CD4-positive, alpha-beta T cell treated with Interleukin-2 at 100 ng/mL for 4 hours (primary cell): ENCODE measurements at places on chromosomes 7 and 10.

DNA sequence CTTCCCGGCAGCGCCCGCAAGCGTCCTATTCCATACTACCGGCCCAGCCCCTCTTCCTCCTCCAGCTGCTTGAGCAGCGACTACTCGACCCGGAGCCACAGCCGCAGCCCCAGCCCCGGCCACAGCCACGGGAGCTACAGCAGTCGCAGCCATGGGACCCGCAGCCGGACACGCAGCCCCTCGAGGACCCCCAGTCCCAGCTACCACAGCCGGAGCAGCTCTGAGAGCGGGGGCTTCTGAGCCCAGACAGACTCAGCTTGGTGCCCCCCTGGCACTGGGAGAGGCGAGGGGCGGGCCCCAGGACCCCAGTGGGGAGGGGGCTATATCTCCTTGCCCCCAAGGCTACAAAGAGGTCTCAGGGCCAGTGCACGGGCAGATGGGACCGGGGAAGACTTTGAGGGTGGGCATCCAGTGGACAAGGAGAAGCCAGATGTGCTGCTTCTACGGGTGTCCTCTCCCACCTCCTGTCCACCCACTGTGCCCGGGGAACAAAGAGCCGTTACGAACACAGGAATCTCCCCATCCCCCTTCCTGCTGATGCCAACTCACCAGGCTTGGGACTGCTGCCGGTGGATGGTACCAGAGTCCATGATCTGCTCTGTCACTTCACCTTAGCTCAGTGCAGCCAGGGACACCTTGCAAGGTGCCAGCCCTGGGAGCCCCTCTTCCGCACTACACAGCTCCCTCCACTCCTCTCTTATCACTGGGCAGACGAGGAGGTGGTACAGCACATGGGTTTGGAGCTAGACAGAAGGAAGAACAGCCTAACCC is 16.7 kb upstream of the HSPB1 start:
- DNase-seq, result no peak

GRCh38 chr7:90715067-90715466 is 118.9 kb downstream of the CDK14 start:
- DNase-seq, result no peak

- DNase-seq, result no peak
Observed at GRCh38 chr7:157427811-157428553, 91.2 kb downstream of the DNAJB6 start.

- no peak for DNase-seq
Observed at GRCh38 chr7:109986701-109987100, 1104.2 kb upstream of the LRRN3 start.

GRCh38 chr7:3639253-3639652 is 338.2 kb downstream of the SDK1 start:
- DNase-seq, result no peak

DNA sequence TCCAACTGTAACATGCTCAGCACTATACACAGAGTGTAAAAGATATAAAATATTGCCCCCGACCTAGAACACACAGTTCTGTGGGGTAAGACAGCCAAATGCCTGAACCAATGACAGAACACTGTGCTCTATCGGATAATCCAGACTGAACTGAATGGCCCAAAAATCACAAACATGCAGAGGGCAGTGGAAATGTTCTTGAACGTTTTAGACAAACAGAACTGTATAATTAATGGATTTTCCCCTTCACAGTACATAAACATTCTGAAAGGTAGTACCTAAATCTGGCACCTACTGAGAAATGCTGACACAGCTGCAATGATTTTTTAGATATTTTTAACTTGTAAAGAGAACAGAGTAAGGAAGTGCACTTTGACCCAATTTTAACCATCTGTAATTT is 33.4 kb downstream of the PARD3 start:
- DNase-seq, result no peak

GRCh38 chr10:123621492-123621891 is 44.7 kb upstream of the GPR26 start:
- no peak for DNase-seq

DNA sequence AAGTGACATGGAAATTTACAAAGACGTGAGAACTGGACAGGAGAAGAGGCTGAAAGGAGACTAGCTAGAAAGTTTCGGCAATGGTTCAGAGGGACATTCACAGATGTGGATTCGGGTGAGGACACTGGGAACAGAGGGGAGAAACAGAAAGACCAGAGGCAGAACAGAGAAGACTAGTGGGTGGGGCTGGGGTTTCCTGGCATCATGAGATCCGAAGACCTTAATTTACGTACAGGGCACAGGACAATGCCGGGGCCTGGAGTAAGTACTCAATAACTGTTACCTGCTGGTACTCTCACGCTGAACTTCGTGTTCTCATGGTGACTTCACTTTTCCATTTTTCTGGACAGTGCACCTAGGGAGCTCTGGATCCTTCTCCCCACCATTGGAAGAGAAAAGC is 53.5 kb downstream of the VOPP1 start:
- DNase-seq, result no peak

DNA sequence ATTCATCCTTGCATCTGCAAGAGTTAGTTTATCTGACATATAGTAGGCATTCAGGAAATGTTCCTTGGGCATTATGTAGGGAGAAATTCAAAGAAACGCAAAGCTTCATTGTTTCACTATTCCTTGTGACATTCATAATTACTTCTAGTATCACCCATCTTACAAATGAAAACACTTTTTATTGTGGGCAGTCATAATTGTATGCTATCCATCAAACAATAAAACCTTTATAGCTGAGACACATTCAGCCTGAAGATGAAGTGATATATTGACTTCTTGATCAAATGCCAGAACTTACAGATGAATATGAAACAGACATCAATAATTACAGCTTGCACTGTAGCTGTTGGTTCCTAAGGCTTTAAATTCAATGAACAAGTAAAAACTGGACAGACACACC is 36.4 kb downstream of the FAM204A start:
- DNase-seq, result no peak

GRCh38 chr10:92149261-92149660 is 141.6 kb downstream of the CPEB3 start:
- no peak for DNase-seq

DNA sequence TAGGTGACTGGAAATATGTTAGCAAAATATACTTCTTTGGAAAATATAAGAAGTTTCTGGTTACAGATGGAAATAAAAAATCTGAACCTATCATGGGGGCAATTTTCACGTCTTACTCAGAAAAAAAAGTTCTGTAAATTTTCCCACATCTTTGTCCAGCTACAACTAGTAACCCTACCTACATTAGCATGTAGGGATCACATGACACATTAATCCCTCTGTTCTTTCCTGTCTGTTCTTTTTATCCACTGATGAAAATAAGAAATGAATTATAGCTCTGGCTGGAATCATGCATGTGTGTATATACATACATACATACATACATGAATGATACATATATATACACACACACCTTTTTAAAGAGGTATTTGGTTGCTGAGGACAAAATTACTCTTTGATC is 3.6 kb upstream of the FAM53B start:
- DNase-seq, result no peak

- DNase-seq, result no peak
Observed at GRCh38 chr10:32959006-32959920, 1.2 kb upstream of the ITGB1 start.

GRCh38 chr7:93949423-93949822 is 27.9 kb downstream of the GNG11 start:
- no peak for DNase-seq

- no peak for DNase-seq
Observed at GRCh38 chr10:124865676-124866075, 64.1 kb downstream of the ABRAXAS2 start.

DNA sequence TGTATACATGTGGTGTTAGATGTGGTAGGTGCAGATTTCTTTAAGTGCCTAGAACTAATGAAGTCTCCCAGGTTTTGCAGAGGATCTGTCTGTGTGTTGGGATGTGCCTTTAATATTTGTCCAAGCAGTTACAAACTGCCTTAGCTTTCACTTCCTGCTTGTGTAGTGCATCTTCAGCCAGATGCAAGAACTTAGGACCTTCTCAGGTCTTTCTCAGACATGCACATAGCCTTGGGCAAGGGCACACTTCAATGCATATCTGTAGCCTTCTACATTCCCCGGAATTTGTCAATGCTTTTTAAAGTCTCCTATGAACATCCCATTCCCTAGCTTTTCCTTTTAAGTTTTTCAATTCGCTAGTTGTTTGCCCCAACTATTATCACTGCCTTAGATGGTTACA is 47.2 kb upstream of the SLC39A12 start:
- no peak for DNase-seq

DNA sequence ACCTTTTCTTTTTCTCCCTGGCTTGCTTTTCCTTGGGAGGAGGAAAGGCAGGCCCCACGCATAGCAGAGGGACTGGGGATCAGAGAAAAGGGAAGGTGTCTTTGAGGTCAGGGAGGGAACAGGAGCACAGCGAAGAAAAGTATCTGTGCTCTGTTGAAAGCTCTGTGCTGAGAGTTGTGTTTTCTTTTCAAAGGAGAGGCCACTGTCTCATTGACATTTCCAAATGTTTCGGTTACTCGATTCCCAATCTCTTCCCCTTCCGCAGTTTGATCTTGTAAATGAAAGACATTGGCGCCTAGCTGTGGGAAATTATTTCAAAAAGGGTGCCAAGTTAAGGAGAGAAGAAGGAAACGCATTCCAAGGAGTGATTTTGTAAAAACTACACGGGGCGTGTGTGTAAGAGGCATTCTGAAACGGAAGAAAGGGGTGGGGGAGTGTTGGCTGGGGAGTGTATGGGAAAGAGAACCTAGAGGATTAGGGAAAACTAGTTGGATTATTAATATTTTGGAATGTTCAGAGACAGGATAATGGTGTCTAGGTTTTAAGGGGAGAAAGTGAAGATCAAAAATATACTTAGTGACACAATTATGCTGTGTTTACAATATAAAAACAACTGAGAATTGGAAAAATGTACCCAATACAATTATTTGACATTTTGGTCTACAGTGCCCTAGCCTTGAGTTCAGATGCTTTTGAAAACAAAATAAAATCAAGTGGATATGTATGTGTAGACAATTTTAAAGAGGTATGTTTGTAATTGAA is 708 bp downstream of the KLHDC10 start:
- DNase-seq, result no peak

DNA sequence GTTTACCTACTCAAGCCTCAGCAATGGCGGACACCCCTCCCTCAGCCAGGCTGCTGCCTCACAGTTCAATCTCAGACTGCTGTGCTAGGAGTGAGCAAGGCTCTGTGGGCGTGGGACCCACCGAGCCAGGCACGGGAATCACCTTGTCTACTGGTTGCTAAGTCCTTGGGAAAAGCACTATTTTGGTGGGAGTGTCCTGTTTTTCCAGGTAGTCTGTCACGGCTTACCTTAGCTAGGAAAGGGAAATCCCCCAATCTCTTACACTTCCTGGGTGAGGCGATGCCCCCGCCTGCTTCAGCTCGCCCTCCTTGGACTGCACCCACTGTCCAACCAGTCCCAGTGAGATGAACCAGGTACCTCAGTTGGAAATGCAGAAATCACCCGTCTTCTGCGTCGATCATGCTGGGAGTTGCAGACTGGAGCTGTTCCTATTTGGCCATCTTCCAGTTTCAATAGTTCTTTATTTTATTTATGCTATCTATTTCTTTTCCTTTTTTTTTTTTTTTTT is at the start of gene HYAL4:
Gene HYAL4, plus strand, starts transcription at position 458 of the 508 bp plus-strand sequence. CDS start 23,105 bp downstream, outside the sequence.
- DNase-seq, result no peak

GRCh38 chr10:52729271-52730104 is 43.1 kb downstream of the MBL2 start:
- no peak for DNase-seq

DNA sequence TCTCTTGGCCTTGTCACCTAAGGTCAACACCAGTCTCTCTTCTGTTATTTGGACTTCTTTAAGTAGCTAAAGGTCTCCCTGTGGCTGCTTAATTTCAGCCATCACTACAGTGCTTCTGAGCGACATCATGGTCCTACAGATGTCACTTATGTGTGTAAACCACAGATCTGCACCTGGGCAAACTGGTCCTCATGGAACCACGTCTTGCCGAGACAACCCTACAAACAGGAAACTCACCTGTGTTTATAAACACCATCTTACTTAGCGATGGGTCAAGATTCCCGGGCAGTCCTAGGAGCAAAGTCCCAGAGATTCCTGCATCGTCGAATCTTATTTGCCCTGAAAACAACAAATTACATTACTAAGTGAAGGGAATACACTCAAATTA is 27.8 kb downstream of the KLF6 start:
- no peak for DNase-seq

DNA sequence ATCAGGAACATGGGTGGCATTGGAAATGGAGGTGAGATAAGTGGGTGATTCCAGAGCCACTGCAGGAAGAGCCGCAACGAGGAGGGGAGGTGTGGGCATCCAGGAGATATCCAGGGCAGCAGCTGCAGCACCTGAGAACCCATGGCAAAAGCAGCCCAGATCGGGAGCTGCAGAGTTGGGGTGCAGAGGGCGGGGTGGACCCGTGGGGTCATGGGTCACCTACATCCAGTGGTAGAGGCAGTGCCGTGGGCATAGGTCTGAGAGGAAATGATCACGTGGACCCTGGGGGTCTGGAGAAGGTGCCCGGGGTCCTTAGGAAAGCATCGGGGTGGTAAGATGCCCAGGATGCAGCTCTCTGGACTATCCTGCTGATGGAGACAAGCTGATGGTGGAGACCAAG is 530.0 kb downstream of the GLRX3 start:
- DNase-seq, result no peak

GRCh38 chr10:129966889-129967578 is 3.0 kb upstream of the EBF3 start:
- no peak for DNase-seq

- DNase-seq, result no peak
Observed at GRCh38 chr7:50855526-50855925, 72.8 kb upstream of the GRB10 start.

DNA sequence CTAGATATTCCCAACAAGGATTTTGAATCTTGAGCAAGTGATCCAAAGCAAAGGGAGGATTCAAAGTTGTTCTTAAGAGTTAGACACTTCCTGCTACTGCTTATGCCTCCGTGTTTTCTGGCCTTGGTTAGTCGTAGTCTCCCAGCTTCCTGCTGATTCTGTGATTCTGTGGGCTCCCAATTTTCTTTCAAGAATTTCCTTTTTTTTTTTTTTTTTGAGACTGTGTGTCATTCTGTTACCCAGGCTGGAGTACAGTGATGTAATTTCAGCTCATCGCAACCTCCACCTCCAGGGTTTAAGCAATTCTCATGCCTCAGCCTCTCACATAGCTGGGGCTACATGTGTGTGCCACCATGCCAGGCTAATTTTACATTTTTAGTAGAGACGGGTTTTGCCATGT is 4.4 kb upstream of the ITGB8 start:
- no peak for DNase-seq

GRCh38 chr10:23521735-23522134 is 82.9 kb downstream of the OTUD1 start:
- DNase-seq, result no peak
